ENCODE measurements at places on chromosomes 7 and 10.

- no peak for DNase-seq
Measured at GRCh38 chr10:3542185-3542611, 242.8 kb downstream of the KLF6 start.

- no peak for DNase-seq
Measured at GRCh38 chr10:132788180-132788830, 2.4 kb upstream of the NKX6-2 start.

DNA sequence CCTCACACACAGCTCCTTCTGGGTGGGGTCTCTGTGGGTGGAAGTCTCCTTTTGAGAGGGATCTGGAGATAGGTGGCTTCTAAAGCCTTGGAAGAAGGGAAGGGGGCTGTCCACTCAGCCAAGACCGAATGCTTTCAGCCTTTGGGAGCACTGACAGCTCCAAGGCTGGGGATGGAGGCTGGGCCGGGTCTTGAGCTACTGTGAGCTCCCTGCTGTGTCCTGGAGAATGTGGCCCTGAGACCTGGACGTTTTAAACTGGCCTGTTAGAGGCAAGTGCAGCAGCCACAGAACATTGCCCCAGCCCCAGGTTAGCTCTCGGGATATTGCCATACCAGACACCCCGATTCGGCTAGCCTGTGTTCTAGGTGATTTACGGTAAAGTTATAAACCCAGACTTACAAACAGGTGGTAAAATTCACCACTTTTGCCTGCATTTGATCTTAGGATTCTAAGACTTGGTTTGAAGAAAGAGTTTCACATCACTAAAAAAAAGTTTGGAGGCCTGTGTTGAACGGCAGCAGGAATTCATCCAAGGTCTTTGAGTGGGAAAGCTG lies 548.5 kb upstream of the FOXK1 start:
- peak; percentile 8 for DNase-seq

- no peak for DNase-seq
Measured at GRCh38 chr10:21304198-21304597, 221.3 kb downstream of the SKIDA1 start.

DNA sequence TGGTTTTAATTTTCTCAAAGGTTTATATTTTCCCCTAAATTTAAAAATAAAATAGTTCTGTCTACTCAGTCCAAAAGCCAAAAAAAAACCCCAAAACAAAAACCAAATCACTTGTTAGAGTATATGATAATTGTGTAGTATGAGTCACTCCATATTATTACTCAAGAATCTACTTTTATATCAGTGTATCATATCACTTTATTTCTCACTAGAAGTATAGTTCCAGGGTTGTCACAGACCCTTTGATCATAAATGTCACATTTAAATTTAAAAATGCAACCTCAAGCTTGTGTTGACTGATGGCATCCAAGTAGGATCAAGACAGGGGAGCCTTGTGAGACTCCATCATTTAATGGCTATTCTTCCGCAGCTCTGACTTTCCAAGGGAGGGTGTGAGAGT lies 61.0 kb downstream of the PAPSS2 start:
- DNase-seq: no peak

- DNase-seq: peak; percentile 24
Measured at GRCh38 chr10:46541735-46542566, 14.5 kb downstream of the GPRIN2 start.

DNA sequence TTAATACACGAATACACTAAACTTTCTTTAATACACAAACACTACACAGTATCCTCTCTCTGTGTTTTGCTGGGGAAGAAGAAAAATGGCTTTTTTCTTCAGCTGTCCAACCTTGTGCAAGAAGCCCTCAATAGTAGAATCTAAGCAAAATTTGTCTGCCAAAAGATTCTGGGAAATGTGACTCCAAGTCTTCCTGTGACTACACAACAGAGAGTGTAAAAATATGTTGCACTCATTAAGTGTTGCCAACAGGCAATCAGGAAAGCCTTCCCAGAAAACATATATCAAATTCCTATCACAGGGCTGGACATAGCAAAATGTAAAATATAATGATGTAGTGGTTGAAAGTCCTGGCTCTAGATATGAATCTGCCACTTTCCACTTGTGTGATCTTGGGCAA lies 825.1 kb upstream of the ZWINT start:
- DNase-seq: no peak

GRCh38 chr10:35674843-35675242 lies 32.7 kb upstream of the FZD8 start:
- no peak for DNase-seq

DNA sequence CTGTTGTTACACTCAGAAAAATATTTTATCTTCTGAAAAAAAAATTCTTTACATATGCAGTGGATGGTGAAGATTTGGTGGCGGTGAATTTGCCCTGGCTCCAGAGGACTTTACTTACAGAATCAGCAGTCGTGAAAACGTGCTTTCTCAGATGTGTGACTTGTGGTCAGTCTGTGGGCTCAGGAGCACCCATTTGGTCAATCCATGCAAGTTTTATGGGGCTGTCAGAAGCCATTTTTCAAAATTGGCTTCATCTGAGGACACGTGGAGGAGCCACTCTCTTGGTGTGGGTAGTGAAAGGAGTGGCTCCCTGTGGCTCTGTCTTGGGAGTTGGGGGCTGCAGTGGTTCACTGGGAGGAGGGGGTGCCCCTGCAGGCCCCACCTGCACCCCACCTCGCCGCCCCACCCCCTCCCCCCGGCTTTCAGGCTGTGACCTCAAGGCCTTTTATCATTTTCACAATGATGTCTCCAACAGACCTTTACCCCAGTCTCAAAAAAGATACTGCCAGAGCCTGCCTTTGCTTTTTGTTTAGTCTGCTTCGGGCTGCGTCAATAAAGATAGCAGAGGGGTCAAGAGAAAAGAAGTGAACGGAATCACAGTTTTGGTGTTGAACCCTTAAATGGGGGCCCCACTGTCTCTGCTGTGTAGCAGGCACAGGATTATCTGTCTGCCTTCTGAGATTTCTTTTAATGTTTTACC lies 137.4 kb downstream of the MGMT start:
- DNase-seq: no peak

Measured in left hindlimb (tissue), 1 donor.